ENCODE measurements at places on chromosomes 16 and 17.

DNA sequence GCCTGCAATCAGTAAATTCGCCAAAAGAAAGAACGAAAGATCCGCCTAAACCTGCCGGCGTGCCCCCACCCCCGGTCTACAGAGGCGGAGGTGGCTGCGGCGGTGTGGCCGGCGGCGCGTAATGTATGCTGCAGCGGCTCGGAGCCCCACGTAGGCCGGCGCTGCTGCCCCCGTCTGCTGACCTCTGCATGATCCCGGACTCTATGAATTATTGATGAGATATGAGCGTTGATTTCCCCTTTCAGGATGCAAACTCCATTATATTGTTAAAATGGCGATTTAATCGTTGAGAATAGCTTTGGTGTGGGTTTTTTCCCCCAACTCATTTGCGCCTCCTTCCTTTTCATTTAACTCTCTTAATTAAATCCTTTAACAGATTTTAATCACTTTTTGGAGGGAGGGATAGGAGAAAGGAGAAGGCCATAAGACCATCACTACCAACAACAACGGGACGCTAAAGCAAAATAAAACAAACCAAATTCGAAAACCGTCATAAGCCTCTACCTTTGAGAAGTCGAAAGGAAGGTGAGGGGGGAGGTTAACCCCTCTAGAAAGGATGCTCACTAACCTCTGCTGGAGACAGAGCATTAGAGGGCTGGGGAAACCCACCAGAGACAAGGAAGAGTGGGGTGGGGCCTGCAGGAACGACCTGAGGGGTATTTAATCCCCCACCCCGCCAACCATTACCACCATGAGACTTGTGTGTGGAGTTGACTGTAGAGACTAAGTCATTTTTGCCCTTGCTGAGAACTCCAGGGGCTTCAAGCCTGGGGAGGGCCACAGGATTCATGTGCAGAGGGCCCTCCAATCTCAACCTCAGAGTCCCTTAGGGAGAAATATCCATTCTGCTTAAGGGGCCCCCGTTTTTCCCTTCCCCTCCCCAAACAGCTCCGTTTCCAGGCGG, 3.4 kb downstream of the HOXB3 start:
- DNase-seq: no peak

- DNase-seq: no peak
Measured at GRCh38 chr16:13863075-13863765, 56.7 kb upstream of the ERCC4 start.

DNA sequence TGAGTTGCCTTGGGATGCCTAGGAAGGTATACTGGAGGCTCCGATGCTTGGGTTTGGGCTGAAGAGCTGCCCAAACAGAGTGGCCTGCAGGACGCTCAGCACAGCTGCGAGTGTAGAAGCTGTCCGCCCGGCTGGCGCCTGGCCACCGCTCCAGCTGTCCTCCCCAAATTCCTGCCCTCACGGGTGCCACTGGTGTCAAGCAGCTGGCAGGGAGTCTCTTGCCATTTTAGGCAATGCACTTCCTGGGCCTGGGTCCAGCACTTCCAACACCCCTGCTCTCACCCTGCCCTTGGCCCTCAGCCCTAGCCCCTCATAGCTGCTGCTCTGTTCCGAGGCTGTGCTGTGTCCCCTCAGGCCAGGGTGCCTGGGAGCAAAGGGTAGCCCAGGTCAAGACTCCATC, 5.2 kb upstream of the PKMYT1 start:
- DNase-seq: no peak

- DNase-seq: peak; percentile 45
Measured at GRCh38 chr17:47663912-47664623, 14.3 kb downstream of the KPNB1 start.

GRCh38 chr16:11167581-11167980, 88.4 kb downstream of the SOCS1 start:
- DNase-seq: no peak

GRCh38 chr17:6470751-6471521, 26.7 kb downstream of the PIMREG start:
- DNase-seq: no peak

- DNase-seq: no peak
Measured at GRCh38 chr16:13805951-13806350, 114.0 kb upstream of the ERCC4 start.

DNA sequence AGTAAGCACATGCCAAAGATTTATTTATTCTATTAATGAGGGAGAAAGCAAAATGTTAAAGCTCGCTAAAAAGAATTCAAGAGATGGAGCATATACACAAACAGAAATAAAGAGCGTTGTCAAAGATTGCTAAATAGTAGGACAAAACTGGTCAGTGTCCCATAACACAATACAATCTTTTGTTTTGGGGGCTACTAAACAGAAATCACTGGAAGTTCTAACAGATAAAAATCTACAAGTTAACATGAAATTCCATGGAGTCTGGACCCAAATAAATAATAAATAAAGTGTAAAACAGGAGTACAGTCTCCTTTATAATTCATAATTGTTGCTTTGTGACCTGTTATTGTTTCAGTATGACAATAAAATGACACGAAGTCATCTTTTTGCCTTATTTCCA, 115.2 kb upstream of the CNTNAP4 start:
- DNase-seq: no peak

- DNase-seq: no peak
Measured at GRCh38 chr16:55035029-55035428, 104.4 kb downstream of the IRX5 start.

GRCh38 chr16:10013774-10014173, 168.5 kb downstream of the GRIN2A start:
- no peak for DNase-seq

GRCh38 chr17:70804161-70804560, 634.8 kb downstream of the KCNJ2 start:
- no peak for DNase-seq

DNA sequence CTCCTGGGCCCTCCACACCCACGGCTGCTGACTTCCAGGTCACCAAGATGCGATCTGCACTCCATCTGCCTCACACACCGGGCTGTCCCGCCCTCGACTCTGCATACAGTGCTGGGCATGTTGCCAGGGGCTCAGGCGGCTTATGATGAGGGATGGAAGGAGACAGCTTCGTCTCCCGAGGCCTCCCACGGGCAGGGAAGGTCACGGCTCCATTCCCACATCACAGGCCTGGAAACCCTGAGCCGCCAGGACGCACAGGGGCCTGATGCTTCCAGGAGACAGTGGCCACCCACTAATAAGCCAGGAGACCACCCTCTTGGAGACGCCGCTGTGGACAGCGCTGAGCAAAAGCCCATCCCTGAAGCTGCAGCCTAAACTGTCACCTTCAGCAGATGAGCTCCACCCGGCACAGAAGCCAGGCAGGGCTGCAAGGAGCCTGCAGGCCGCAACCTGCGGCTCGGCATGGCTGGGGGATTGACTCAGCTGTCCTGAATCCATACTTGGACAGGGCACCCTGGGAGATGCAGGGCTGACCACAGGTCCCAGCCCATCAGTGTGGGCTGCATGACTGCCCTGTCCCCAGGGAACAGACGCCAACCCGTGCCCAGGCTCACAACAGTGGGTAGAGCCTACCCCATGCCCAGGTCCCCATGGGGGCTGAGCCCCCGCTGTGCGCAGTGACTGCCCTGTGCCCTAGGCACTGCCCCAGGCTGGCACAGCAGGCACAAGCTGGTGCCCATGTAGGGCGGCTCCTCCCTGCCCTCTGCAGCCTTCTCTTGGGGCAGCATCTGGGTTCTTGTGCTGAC, 34.4 kb downstream of the SLC7A5 start:
- no peak for DNase-seq

DNA sequence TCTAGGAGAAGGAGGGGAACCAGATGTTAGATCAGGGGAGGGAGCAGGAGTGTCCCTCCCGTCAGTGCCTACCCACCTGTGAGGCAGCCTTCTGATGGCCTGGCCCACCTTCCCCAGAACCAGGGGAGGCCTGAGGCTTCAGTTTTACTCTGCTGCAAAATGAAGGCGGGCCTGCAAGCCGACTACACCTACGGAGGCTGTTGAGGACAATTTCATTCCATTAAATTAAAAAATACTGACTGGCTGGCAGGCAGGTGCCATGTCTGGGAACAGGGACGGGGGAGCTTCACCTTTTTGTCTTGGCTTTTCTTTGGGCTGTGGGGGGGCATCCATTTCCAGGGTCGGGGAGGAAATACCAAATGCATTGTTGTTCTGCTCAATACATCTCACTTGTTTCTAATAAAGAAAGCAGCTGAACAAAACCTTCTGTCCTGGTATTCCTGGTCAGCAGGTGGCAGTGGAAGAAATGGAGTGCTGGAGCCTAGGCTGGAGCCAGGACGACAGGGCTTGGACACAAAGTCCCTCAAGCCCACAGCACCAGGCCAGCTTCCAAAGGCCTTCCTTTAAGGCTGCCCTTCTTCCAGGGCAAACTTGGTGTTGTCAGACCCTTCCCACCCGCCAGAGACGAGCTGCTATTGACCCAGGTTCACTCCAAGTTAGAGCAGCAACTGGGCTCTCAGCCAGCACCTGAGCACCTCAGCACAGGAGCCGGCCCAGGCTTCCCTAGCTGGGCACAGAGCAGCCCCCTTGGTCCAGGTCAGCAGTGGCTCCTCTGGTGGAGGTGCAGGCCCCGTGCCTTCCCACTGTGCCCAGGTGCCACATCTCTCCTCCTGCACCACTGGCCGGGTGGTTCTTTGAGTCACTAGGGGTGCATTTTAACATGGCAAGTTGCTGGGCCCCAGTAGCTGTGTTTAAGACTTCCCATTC, 23.5 kb downstream of the PLCD3 start:
- DNase-seq: no peak

GRCh38 chr16:85514598-85515318, 98.4 kb upstream of the GSE1 start:
- DNase-seq: no peak

DNA sequence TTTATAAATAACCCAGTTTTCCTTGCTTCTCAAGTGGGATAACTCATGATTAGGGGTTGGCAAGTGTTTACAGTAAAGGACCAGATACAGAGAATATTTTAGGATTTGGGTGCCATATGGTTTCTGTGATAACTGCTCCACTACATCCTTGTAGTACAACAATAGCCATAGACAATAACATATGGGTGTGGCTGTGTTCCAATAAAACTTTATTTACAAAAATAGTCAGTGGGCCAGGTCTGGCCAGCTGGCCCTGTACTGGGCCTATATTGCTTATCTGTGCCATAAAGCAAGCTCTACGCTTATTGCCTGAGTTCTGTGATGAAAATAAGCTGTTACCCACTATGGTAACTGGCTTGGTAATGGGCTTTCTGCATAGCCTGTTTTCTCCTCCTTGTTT, 386.5 kb upstream of the RBFOX1 start:
- DNase-seq: no peak

- DNase-seq: no peak
Measured at GRCh38 chr17:71535321-71535720, 585.5 kb upstream of the SOX9 start.

DNA sequence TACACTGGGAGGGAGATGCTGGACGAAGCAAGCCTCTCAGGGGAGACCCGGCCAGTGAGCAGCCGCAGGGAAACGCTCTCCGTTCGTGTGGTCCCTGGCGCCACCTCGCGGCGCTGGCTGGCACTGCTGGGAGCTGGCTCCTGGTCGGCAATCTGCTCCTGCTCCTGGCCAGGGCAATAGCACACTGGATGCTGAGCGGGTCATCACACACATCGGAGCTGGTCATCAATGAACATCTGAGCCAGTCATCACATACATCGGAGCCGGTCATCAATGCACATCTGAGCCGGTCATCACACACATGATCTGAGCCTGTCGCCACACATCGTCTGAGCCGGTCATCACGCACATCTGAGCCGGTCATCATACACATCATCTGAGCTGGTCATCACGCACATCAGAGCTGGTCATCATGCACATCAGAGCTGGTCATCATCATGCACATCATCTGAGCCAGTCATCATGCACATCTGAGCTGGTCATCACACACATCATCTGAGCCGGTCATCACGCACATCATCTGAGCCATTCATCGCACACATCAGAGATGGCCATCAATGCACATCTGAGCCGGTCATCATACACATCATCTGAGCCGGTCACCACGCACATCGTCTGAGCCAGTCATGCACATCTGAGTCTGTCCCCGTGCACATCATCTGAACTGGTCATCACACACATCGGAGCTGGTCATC, 217.3 kb downstream of the RBFOX3 start:
- peak; percentile 26 for DNase-seq

DNA sequence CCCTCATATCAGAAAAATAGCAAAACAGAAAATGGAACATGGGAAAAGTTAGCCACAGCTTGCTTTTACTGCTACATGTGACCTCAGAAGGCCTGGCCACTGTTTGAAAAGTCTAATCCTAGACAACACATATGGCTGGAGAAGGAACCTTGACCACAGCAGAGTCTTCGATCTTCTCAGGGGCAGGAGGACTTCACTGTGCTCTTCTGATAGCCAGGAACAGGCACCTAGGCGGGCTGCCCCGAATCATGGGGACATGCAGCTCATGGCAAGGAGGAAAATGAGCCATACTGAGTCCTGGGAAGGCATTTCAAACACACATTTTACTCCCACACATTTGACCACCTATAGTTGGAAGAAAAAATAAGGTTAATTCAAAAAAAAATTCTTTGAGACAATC, 31.1 kb upstream of the ADORA2B start:
- no peak for DNase-seq

- no peak for DNase-seq
Measured at GRCh38 chr17:37713028-37713431, 31.8 kb downstream of the HNF1B start.

- DNase-seq: no peak
Measured at GRCh38 chr17:77352996-77353395, 212.2 kb downstream of the SEC14L1 start.

DNA sequence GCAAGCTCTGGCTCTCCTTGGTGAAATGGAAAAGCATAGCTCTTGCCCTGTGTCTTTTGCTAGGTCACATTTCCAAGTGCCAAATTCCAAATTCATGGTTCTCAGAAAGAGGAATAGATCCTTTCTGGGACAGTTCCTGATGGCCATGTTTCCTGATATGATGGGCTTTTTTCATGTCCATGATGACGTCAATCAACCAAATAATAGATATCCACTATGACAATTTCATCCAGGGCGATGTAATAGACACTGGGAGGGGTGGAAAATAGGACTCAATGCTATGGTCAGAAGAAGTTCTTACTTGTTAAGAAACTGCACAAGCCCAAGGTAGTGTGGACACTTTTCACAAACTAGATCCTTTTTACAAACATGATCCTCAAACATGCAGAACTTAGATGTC, 549 bp upstream of the KRT33A start:
- no peak for DNase-seq

DNA sequence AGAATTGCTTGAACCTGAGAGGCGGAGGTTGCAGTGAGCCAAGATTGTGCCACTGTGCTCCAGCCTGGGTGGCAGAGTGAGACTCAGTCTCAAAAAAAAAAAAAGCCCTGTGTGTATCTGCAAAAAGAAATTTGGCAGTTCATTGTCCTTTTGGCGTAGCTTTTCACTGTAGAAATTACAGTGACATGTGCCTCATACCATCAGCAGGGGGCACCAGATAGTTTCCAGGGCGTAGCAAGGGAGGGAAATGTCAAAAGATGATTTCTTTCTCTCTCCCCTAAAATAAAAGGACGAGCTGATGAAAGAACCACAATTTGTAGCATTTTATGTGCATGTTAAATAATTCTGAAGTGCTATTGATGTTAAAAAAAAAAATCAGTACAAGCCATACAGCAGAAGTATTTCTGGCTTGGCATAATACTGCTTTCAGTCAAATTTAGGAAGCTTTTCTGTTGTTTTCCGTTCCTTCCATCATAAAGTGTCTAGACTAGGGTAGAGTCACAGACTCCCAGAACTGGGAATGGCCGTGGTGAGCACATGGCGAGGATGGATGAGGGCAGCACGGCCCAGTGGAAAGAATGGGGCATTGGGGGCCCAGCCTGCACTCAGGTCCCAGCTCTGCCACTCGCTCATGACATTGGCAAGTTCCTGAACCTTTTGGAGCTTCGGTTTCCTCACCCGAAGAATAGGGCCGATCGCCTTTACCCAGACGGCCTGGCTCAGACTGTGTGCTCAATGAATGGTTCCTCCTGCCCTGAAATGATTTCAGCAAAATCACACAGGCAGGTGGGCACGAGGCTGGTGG, 59.8 kb upstream of the RPH3AL start:
- DNase-seq: no peak

All from stimulated activated CD8-positive, alpha-beta memory T cell treated with anti-CD3 and anti-CD28 coated beads, Interleukin-7, amount 100 ng/mL, for 1 hour (primary cell).